Effector memory CD4-positive, alpha-beta T cell (primary cell): ENCODE measurements at places on chromosomes 6 and 20.

DNA sequence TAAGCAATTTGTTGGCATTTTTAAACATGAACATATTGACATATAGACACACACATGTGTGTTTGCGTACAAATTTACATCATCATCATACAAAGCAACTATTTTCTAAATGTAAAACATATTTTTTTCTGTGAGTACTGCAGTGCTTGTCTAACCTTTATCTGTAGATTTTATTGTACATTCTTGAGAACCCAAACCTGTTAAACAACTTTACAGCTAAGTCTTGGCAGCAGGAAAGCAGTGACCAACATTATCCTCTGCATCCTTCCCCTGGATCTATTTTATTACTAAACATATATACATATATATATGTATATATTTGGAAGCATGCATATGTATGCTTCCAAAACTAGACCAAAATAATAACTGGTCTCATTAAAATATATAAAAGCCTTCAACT is 10.4 kb upstream of the PLCB1 start:
- DNase-seq: no peak

GRCh38 chr6:37082390-37083130 is 77.1 kb downstream of the FGD2 start:
- no peak for DNase-seq

GRCh38 chr6:62162858-62163257 is 123.2 kb downstream of the KHDRBS2 start:
- DNase-seq: no peak

DNA sequence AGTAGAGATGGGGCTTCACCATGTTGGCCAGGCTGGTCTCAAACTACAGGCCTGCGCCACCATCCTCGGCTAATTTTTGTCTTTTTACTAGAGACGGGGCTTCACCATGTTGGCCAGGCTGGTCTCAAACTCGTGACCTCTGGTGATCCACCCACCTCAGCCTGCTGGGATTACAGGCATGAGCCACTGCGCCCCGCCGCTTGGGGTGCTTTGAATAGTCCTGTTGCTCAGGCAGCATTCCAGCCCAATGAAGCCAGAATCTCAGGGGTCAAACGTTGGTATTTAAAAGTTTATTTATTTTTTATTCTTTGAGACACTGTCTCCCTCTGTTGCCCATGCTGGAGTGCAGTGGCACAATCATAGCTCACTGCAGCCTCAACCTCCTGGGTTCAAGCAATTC is 11.3 kb downstream of the MOCS3 start:
- no peak for DNase-seq

- no peak for DNase-seq
Observed at GRCh38 chr6:11514672-11515071, 22.9 kb upstream of the TMEM170B start.

GRCh38 chr20:38924718-38925117 is 1.5 kb upstream of the FAM83D start:
- DNase-seq: no peak

DNA sequence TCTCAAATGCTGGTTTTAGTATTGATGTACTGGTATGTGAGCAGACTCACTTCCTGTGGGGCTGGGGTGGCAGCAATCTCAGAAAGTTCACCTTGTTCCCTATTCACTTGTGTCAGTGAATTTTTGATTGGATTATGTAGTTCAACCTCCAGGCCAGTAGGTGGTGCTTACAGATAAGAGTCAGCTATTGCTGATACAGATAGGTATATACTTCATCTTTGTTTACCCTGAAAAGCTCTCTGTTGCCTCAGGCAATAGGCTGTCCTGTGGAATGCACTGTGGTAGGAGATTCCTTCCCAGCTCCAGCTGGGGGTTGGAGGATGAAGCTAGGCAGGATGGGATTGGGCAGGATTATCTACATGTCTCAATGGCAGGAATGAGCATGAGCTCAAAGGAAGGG is 851.2 kb upstream of the EYS start:
- DNase-seq: no peak

GRCh38 chr6:169160091-169160854 is 93.4 kb downstream of the THBS2 start:
- DNase-seq: no peak
